ENCODE measurements at places on chromosomes 1 and 21.

DNA sequence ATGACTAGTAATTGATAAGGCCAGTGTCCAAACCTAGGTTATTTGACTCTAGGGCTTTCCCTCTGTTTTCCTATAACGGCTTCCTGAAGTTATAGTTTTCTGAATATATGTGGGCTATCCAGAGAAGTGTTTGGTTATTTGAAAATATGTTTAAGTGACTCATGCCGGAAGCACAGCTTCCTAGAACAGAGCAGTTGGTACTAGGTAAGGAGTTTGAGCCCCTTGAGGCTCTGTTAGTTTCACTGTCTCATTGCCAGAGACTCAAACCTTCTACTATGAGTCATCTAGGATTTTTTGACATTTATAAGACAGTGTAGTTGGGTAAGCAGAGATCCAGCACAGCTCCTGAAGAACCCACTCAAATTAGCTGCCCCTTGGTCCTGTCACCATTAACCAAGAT, 27.1 kb upstream of the LEPR start:
- no peak for DNase-seq

- DNase-seq: no peak
Observed at GRCh38 chr1:109529881-109530456, 9.7 kb upstream of the GPR61 start.

- DNase-seq: no peak
Observed at GRCh38 chr1:179816196-179816960, 61.2 kb downstream of the TOR1AIP2 start.

- no peak for DNase-seq
Observed at GRCh38 chr1:78787544-78787943, 137.9 kb downstream of the IFI44 start.

DNA sequence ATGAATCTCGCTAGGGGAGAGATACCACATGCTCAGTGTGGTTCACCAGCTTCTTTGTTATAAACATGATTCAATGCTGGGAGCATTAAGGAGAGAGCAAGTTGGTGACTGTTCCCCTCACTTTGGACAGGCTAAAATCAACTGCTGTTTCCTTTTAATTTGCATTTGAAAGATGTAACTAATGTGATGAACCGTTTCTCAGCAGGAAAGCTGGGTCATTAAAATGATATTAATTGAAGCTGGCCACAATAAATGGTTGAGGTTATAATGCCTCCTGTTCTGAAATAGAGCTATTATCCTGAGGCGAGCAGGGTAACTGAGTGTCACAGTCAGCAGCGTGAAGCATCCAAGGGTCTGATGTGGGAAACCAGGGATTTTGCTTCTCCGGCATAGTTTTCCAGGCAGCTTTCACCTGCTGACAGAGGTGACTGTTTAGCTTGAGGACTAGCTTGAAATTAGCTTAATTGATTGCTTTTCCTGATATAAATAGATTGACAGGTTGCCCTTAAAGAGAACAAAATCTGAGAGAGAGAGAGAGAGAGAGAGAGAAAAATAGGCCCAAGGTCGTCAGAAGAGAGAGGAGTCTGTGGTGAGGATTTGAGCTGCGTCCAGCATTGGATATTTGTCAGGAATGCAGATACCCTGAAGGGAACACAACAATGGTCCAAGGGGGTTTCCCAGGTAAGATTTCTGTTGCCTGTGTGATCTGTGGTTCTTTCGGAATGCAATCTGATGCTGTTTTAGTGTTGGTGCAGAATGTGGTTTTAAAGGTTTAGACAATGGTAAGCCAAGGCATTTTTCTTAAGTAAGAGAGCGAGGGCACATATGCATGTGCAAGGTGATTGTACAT, 209.7 kb downstream of the PATJ start:
- no peak for DNase-seq

DNA sequence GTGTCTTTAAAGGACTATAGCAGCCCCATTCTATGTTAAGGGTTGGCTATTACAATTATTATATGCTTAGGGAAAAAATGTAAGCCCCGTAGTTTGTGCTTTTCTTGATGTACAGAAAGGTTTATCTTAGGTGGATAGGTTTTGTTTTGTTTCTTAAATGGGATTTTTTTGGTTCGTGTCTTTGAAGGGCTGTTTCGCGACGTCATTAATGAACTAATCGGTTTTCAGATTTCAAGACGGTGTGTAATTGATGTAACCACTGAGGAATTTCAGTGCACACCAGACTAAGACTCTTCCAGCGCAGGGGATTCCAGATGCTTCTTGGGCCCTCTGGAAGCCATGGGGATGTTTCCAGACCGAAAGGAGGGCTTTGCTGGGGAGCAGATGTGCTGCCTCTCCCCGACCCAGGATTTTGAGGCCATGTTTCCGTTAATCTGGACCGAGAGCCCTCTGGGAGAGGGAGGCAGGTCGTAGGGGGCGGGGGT, 4.8 kb upstream of the SIM2 start:
- no peak for DNase-seq

Data from CD4-positive, alpha-beta T cell treated with Interleukin-1 beta for 1 hour (primary cell).